ENCODE measurements at places on chromosomes 1 and 21.

DNA sequence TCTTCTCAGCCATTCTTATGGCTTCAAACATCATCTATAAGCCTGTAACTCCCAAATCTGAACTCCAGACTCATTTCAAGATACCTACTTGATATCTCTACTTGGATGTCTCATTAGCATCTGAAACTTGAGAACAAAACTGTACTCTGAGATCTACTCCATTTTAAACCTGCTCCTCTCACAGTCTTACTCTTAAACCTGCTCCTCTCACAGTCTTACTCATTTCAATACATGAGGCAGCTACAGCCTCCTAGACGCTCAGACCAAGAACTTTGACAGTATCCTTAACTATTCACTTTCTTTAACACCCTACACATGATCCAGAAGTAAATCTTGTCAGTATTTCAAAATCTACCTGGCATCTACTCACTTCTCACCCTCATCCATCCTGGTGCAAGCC is 54.3 kb downstream of the NBPF6 start:
- DNase-seq = no peak

DNA sequence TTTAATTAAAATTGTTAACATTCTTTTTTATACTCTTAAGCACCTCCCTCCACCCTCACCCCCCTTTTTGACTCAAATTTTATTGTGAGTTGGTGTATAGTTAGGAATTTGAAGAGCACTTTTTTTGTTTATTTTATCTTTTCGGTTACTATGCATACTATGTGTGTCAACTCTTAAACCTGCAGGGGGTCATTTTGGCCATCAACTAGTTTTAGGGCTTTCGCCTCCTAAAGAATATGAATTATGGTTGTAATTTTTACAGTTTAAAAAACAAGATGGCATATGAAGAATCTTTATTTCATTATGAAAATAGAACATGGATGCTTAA is 9.7 kb downstream of the BACH1 start:
- DNase-seq = no peak

- no peak for DNase-seq
These were observed 161.0 kb upstream of the CHRM3 start for GRCh38 chr1:239225396-239225795.

DNA sequence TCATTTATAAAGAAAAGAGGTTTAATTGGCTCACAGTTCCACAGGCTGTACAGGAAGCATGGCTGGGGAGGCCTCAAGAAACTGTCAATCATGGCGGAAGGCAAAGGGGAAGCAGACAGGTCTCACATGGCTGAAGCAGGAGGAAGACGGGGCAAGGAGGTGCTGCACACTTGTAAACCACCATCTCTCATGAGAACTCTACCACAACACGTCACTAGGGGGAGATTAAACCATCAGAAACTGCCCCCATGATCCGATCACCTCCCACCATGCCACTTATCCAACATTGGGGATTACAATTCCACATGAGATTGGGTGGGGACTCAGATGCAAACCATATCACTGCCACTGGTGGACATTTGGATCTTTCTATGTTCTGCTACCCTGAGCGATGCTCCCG is 351.4 kb downstream of the NPHP4 start:
- DNase-seq = no peak

GRCh38 chr1:164635059-164635802 is 76.2 kb downstream of the PBX1 start:
- no peak for DNase-seq

Measured in stimulated activated CD4-positive, alpha-beta T cell treated with anti-CD3 and anti-CD28 coated beads, TNF-alpha, amount 100 ng/mL, for 1 hour (primary cell).